ENCODE measurements at places on chromosomes 2 and 18.

- DNase-seq, result no peak
These were observed 74.5 kb downstream of the POLR1A start for GRCh38 chr2:86031151-86031550.

GRCh38 chr2:131035826-131036231 is 57.4 kb downstream of the FAM168B start:
- no peak for DNase-seq

DNA sequence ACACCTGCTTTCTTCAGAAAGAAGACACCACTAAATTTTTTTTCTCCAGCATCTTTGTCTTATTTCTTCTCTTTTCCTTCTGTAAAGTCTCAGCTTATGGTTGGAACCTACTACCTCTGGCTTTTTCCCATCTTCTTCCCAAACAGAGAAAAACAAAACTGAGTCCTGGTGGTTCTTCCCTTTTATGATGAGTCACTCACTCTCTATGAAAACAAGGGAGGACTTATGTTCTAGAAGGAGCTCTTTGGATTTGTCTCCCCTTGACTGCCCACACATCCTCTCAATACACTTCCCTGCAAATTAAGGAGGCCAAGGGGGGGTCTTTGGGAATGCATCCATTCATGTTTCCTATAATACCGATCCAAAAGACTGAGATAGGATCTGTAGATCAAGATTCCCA is 22.1 kb upstream of the MEIS1 start:
- no peak for DNase-seq

DNA sequence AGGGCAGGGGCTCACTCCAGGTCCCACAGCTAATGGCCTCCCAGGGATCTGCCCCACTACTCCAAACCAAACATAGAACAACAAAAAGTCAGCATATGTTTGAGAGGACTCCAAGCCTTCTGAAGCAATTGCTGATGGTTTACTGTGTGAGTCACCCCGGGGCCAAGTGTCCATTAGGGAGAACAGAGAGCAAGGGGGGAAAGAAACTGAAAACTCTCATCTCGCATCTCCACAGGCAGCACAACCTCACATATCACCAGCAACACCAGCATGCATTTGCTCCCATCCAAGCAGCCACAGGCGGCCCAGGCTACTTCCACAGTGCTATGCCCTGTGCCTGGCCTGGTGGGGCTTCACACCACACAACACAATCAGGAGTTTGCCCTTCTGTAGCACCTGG is 39.1 kb downstream of the CYRIA start:
- DNase-seq, result no peak

DNA sequence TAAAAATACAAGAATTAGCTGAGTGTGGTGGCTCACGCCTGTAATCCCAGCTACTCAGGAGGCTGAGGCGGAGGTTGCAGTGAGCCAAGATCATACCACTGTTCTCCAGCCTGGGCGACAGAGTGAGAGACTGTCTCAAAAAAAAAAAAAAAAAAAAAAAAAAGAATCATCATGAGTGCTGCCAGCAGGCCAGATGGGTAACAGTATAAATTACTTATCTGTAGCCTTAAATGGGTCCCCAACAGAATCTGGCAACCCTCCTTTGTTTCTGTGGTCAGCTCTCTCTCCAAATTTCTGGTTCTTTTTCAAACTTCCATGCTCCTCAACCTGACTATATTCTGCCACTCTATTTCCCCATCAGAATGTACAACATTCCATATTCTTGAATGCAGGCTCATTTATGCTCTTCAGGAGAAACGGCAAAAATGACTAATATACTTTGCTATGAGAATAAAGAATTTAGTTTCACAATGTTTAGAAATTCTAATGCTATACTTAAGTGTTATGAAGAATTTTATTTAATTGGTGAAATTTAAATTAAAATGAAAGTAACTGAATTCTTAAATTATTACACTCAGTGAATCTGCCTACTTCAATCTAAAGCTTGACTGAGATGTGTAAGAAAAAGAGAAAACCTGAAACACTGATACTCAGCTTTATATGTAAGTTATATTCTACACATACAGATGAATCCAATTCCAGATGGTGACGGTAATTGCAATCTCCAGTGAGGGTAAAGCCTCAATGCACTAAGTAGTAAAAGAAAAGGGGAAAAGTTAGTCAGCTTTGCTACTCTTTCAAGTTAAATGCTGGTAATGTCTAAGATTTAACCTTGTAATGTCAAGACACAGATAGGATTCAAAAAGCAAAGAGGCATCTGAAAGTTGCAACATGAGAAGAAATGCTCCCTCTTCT is 24.8 kb downstream of the LPIN2 start:
- DNase-seq, result no peak

- no peak for DNase-seq
These were observed 49.0 kb upstream of the SP3 start for GRCh38 chr2:174014011-174014698.

- no peak for DNase-seq
These were observed 274.4 kb downstream of the ERBB4 start for GRCh38 chr2:212264187-212264586.
